ENCODE measurements at places on chromosomes 13 and 19.
A peak's percentile ranks its signal among the peaks of the same experiment; 100 is the strongest.

DNA sequence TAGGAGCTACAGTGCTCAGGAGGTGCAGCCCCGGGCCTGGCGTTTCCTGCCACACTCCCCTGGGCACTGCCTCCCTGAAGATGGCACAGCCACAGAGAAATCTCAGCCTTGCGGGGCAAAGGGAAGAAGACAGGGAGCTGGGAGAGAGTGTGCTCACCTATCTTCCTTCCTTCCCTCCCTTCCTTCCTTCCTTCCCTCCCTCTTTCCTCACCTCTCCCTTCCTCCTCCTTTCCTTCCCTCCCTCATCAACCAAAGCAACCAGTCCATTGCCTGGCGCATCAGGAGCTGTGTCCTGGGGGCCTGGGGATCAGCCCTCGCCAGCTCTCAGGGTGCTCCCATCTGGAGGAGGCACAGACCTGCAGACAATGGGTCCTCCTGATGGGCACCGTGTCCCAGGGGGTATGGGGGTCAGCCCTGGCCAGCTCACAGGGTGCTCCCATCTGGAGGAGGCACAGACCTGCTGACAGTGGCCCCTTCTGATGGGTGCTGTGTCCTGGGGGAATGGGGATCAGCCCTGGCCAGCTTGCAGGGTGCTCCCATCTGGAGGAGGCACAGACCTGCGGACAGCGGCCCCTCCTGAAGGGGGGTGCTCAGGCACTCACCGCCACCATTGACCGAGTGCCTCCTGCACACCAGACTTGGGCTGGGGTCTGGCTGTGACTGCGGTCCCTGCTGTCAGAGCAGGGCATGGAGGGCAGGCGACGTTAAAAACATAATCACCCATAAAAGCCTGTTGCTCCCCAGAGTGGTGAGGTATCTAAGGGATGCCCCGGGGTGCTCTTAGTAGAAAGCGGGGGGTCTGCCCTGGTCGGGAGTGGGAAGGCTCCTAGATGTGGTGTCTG, 120.2 kb downstream of the URI1 start:
- DNase-seq = no peak

- no peak for DNase-seq
Measured at GRCh38 chr19:38830039-38830733, 1.4 kb downstream of the ECH1 start.

GRCh38 chr13:74187564-74187963, 53.4 kb upstream of the KLF12 start:
- DNase-seq = no peak

DNA sequence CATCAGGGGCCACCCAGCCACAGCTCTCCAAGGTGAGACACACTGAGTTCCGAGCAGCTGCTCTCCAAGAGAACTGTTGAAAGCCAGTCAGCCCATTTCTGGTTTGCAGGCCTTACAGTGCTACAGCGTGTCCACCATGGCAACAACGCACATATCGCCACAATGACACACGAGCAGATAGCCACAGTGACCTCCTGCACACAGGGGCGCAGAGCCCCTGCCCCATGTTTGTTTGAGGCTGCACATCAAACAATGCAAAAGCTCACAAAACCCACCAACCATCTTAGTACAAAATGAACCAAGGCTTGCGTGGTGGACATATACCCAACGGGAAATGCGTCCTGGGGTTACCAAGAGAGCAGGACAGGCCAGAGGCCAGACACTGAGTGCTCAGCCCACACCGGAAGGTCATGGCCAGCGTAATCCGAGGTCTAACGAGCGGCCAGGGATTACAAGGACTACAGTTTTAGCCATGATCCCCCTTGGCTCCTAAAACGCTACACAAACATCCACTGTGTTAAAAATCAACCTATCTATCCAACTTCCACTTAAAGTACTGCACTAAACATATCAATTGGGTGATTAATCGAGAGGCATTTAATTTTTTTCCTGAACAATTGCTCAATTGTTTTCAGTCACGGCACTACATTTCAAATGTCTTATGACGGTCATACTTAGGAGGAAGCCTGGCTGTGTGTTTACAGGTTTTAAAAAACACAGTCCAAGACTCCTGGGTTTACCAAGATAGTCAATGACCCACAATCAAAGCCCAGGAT, 56.0 kb downstream of the STK24 start:
- no peak for DNase-seq

- peak; percentile 39 for DNase-seq
Measured at GRCh38 chr19:38387550-38388348, at the start of gene GGN. Gene GGN, minus strand, starts transcription at chr19:38388034. Its CDS starts 773 bp downstream, at chr19:38387261.

- DNase-seq = no peak
Measured at GRCh38 chr19:16327911-16328823, 3.5 kb downstream of the KLF2 start.

DNA sequence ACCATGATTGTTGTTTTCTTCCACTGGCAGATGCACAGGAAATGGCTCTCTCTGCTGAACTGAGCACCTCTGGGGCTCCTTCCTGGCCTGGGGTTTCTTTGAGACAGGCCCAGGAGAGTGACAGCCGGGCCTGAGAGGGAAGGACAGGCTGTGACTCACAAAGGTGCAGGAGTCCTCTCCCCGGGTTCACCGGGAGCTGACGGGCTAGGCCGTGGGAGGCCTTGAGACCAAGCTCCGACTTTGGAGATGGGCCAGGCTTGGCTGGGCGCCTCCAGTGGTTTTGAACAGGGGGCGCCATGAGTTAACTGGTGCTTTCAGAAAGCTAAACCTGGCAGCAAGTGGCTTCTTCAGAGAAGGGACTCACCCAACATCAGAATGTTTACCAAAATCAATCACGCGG, 143.4 kb downstream of the URI1 start:
- no peak for DNase-seq

- DNase-seq = no peak
Measured at GRCh38 chr13:72253754-72254153, 386.8 kb upstream of the DACH1 start.

- no peak for DNase-seq
Measured at GRCh38 chr19:6064336-6065073, 45.8 kb downstream of the RFX2 start.

DNA sequence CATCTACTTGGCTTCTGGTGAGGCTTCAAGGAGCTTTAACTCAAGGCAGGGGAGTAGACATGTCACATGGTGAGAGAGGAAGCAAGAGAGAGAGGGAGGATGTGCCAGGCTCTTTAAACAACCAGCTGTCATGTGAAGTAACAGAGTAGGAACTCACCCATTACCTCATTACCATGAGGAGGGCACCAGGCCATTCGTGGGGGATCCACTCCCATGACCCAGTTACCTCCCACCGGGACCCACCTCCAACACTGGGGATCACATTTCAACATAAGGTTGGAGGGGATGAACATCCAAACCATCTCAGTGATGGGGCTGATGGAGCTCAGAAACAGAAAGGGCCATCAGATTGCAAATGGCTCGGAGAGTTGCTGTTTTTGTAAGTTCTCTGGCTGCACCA, 12.9 kb downstream of the VSTM2B start:
- no peak for DNase-seq

Measured in NCI-H2081 (cell line).